ENCODE measurements at places on chromosomes 5 and 9. TPM values are rescaled to one million over a fixed set of nuclear protein-coding genes. Genes with fewer than 3 reads are reported as not detected.

DNA sequence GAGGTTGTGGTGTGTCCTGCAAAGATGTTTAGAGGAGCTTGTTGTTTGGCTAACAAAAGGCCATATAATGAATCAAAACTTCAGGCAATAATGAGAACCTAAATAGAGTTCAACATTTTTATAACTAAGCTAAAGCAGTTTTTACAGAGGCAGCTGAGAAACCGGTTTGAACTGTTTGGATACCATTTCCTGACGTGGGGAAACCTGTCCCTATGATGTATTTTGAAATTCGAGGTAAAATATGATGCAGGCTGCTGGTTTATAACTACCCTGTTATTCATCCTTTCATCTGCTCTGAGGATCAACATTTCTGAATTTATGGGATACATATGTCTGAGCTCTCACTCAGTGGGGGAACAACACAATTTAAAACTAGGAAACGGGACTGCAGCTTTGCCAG is 289.5 kb upstream of the IRX2 start:
- H3K4me1 ChIP-seq, result no peaks in the 10 kb centered on the region
- H3K27me3 ChIP-seq, result no peaks in the 10 kb centered on the region
- H3K36me3 ChIP-seq, result no peaks in the 10 kb centered on the region
- no peak for DNase-seq
- H3K27ac ChIP-seq, result no peak overlapping the region
- H3K4me3 ChIP-seq, result no peak overlapping the region

PRUNE2 gene
- 1.7 TPM for total RNA-seq

IL9 gene
- total RNA-seq, result not detected

SV2C gene
- total RNA-seq, result under 0.01 TPM

SLC34A3 gene
- not detected for total RNA-seq

RASA1 gene
- total RNA-seq, result 8.6 TPM

GRCh38 chr5:40073927-40074326 is 605.8 kb upstream of the PTGER4 start:
- no peak overlapping the region for H3K4me3 ChIP-seq
- no peaks in the 10 kb centered on the region for H3K4me1 ChIP-seq
- no peaks in the 10 kb centered on the region for H3K36me3 ChIP-seq

DNA sequence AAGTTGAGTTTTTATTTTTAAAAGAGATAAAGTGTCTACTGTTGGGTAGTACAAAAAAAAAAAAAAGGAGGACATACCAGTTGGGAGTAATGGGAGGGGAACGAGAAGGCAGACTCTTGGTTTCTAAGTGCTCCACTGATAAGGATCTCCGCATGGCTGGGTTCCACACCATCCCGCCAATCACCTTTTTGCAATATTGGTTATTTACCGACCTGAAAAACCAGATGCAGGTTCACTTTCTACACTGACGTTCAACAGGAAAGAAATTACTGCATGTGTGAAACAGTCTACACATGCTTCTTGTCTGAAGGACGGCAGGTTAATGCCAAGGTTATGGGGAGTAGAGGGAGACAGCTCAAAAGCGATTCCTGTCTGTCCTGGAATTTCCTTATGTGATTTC is 75.5 kb downstream of the PTPN3 start:
- H3K27ac ChIP-seq, result no peak overlapping the region
- no peaks in the 10 kb centered on the region for H3K27me3 ChIP-seq
- peaks cover 60% of the 10 kb centered on the region for H3K36me3 ChIP-seq
- DNase-seq, result no peak
- H3K4me1 ChIP-seq, result no peaks in the 10 kb centered on the region
- no peak overlapping the region for H3K4me3 ChIP-seq

ANGPTL2 gene
- total RNA-seq, result 2.6 TPM

LHX3 gene
- not detected for total RNA-seq

- H3K27ac ChIP-seq, result no peak overlapping the region
- no peak for DNase-seq
- H3K27me3 ChIP-seq, result no peaks in the 10 kb centered on the region
- no peak overlapping the region for H3K4me3 ChIP-seq
Observed at GRCh38 chr5:98734646-98735045, 38.8 kb upstream of the RGMB start.

DBN1 gene
- 3.3 TPM for total RNA-seq

- H3K4me1 ChIP-seq, result no peaks in the 10 kb centered on the region
- DNase-seq, result no peak
- no peak overlapping the region for H3K27ac ChIP-seq
- H3K36me3 ChIP-seq, result no peaks in the 10 kb centered on the region
- no peak overlapping the region for H3K4me3 ChIP-seq
Observed at GRCh38 chr5:123147128-123147715, 58.2 kb downstream of the PRDM6 start.

DNA sequence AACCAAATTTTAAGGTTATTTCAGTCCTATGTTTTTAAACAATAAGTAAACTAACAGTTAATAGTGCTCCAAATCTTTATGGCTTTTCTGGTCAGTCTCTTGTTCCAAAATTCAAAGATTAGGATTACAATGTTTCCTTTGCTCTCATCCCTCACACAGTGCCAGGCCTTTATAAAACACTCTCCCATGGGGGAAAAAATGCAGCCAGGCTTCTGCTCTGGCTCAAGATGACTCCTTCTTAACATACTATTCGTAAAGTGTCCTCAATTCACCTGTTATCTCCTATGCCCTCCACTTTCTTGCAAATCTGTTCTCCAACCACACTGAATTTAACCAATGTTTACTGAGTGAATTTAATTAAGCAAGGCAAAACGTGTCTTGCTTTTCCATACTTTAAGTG is 1.4 kb downstream of the CEP120 start:
- no peaks in the 10 kb centered on the region for H3K27me3 ChIP-seq
- no peak for DNase-seq
- no peaks in the 10 kb centered on the region for H3K4me1 ChIP-seq
- H3K36me3 ChIP-seq, result no peaks in the 10 kb centered on the region
- H3K4me3 ChIP-seq, result peak overlapping the region; percentile 86

DNA sequence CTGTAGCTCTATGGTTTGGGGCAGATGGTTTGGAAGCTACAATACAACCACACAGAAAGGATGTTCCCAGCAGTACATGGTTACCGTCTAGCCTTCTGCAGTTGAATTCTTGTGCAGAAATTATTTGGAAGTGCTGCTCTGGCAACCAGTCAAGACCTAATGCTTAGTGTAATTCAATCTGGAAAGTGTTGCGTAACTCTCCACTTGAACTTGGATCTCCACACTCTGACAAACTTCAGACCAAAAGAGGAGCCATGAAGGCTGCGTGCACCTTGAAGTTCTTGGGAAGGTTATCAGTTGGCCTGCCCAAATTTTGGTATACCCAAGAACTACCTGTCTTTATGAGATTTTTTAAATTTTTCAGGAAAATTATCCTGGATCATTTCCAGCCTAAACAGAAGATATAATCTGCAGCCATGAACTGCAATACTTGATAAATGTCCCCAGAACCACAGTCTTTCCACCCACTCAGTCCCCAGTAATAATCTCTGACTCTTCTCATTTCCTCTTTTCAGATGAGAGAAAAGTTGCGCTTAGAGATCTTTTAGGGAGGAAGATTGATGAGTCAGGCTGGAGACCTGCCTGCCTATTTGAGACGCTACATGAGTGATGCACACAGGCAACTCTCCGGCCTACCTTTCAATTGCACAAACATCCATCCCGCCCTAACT is 159.9 kb downstream of the FANCC start:
- no peak for DNase-seq
- H3K4me1 ChIP-seq, result peaks cover 9% of the 10 kb centered on the region
- H3K36me3 ChIP-seq, result no peaks in the 10 kb centered on the region
- no peak overlapping the region for H3K27ac ChIP-seq
- no peak overlapping the region for H3K4me3 ChIP-seq
- no peaks in the 10 kb centered on the region for H3K27me3 ChIP-seq

IFNA2 gene
- total RNA-seq, result not detected

BAAT gene
- total RNA-seq, result 546 TPM

GRCh38 chr5:109987355-109987754 is 297.6 kb downstream of the MAN2A1 start:
- H3K27ac ChIP-seq, result peak overlapping the region; percentile 76
- H3K27me3 ChIP-seq, result no peaks in the 10 kb centered on the region
- no peak for DNase-seq

- no peak overlapping the region for H3K4me3 ChIP-seq
- H3K27ac ChIP-seq, result no peak overlapping the region
- no peaks in the 10 kb centered on the region for H3K4me1 ChIP-seq
- H3K27me3 ChIP-seq, result no peaks in the 10 kb centered on the region
- DNase-seq, result no peak
Observed at GRCh38 chr5:112142769-112143270, 276.3 kb downstream of the EPB41L4A start.

DNA sequence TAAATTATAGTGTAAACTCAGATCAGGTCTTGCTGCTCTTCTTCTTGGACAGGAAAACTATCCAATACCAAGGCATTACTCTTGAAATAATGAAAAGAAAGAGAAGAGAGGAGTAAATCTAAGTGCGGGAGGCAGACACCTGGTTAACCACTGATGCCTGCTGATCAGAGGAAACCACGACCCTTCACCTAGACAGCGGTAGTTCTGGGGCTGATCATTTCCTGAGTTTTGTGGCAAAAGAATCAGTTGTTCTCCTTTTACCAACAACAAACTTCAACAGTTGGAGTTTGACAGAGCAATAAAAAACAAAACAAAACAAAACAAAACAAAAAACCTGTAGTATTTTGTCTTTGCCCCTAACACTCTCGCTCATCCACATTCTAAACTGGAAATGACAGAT is 3.0 kb downstream of the RLN1 start:
- H3K4me3 ChIP-seq, result no peak overlapping the region
- H3K27ac ChIP-seq, result no peak overlapping the region
- no peak for DNase-seq
- H3K4me1 ChIP-seq, result no peaks in the 10 kb centered on the region
- no peaks in the 10 kb centered on the region for H3K27me3 ChIP-seq
- no peaks in the 10 kb centered on the region for H3K36me3 ChIP-seq

DNA sequence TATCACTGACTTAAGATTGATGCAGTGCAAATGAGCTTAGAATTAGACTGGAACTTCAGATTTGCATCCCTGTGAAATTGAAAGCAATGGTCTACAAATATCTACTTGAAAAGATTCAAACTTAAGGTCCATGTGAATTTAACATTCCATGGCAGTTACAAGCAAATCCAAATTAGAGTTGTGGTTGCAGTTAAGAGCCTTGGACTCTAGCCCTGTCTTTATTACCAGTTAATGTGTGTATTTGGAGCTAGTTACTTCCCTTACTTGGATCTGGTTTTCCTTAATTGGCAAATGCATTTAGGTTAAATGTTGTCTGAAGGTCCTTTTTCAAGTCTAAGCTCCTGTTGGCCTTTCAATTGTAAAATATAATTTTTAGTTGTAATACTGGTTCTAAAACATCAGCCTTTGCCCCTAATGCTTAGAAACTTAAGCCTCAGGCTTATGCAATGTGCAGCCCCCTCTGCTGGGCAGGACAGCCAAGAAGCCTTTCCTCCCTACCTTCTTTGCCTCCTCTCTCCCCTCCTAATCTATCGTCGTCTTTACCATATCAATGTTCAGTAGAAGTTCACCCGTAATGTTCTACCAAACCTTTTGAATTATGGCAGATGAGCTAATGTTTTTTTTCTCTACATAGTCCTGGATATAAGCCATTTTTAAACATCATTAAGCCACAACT is 59.5 kb downstream of the ERMP1 start:
- H3K27ac ChIP-seq, result no peak overlapping the region
- no peak for DNase-seq
- H3K4me1 ChIP-seq, result no peaks in the 10 kb centered on the region

DNA sequence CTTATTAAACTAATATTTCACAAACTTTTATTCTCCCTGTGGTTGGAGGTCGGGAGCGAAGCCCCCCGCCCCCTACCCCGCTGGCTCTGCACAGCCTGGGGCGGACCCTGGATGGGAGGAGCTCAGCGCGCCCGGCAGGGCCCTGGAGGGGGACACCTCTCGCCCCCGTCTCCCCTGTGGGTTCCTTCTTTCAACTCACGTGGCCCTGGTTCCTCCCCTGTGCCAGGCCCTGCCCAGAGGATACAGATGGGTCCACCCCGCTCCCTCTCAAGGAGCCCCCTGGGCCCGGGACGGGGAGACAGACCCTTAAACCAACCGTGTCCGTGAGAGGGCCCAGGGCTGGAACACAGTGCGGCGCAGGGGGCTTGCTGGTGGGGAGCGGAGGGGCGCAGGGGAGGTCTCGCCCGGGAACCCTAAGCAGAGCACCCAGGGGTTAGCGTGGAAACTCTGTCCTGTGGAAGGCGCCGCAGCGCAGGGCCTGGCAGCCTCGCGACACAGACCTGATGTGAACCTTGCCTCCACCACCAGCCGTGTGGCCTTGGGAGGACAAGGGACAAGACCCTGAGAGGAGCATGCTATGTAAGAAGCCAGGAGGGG is 103.7 kb upstream of the MVB12B start:
- H3K36me3 ChIP-seq, result no peaks in the 10 kb centered on the region
- H3K4me3 ChIP-seq, result no peak overlapping the region
- H3K27me3 ChIP-seq, result peaks cover 14% of the 10 kb centered on the region
- peak; percentile 31 for DNase-seq
- H3K4me1 ChIP-seq, result no peaks in the 10 kb centered on the region

CDC20B gene
- total RNA-seq, result not detected

DNA sequence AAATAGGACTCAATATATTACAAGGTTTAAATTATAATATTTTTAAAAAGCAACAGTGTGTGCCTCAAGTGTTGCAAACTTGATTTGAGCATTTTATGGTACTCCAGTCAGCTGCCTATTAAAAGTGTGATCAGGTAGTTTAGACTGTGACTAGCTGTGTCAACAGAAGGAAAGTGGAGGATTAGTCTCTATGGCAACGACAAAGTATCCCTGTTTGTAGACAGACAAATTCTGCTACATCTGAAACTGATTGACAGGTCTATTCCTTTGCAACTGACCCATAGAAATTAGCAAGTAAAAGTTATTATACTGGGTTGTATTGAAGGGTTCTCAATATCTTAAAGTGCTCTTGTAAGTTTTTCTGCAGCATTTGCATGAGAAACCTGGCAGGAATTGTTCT is 249.8 kb upstream of the ARRDC3 start:
- H3K4me1 ChIP-seq, result no peaks in the 10 kb centered on the region
- H3K36me3 ChIP-seq, result no peaks in the 10 kb centered on the region
- H3K27ac ChIP-seq, result no peak overlapping the region
- no peaks in the 10 kb centered on the region for H3K27me3 ChIP-seq

PCDHA9 gene
- total RNA-seq, result not detected

DNA sequence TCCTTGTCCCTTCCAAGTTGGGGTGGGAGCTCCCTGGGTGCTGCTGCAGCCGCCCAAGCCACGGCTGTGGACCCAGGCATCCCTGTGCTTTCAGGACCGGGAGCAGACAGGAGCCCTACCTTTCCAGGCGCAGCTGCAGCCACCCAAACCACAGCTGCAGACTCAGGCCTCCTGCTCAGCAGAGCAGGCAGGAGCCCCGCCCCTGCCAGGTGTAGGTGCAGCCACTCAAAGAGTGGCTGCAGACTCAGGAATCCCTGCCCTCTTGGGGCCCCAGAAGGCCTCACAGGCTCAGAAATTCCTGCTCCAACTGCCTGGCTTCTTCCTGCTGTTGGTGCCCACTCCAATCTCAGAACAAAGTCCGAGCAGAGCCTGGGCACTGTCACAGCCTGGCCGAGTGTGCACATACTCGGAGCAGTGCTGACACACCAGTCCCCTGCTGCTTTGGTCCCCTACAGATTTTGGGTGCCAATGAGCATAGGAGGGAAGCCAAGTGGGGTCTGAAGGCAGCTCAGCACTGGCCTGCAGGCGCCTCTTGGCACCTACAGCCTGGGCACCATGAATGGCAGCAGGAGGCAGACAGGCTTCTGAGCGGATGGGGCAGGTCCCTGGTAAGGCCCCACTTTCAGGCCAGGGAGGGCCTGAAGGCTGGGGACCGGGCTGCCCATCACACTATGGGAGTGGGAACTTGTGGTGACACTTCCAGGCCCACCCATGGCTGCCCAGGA is 6.0 kb upstream of the TESK1 start:
- H3K27me3 ChIP-seq, result no peaks in the 10 kb centered on the region
- no peak overlapping the region for H3K27ac ChIP-seq
- no peak for DNase-seq
- H3K36me3 ChIP-seq, result no peaks in the 10 kb centered on the region
- no peaks in the 10 kb centered on the region for H3K4me1 ChIP-seq

Measured in right lobe of liver (tissue), 6 donors.